Cerebellar cortex (tissue), 1 donor: ENCODE measurements at places on chromosomes 1 and 21.

DNA sequence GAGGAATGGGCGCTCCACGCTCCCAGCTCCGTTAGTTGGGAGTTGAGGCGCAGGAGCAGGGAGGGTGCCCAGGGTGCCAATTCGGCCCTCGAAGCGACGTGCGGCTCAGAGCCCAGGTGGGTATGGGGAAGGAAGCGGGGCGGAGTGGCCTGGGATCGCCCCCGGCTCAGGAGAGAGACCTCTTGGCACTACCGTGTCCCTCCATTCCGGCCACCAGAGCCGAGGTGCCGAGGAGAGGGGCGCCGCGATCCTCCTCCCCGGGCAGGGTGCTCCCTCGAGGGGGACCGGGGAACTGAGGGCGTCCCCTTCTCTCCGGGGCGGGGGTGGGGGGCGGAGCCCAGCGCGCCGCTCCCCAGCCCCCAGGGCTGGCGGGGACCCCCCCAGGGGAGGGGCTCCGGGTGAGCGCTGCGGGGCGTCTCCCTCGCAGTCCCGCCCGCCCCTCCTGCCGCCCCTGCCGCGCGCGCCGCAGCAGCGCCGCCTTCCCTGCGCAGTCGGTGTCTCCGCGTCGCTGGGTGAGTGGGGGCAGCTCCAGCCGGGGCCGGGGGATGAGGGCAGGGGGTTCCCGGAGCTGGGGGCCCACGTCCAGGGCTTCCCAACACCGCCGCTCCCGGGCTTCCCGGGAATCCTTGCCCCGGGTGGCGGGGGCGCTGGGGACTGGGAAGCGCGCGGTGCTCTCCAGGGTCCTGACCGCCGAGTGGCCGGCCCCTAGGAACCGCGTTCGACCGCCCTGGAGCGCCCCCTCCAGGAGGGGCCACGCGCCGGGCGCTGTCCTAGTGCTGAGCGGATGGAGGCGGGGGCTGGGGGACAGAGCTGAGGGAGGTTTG lies at the start of gene HPCA:
TSS of gene HPCA (plus strand) at position 488 of the 824 bp plus-strand sequence. CDS start 2,408 bp downstream, outside the sequence.
- no peak for DNase-seq

DNA sequence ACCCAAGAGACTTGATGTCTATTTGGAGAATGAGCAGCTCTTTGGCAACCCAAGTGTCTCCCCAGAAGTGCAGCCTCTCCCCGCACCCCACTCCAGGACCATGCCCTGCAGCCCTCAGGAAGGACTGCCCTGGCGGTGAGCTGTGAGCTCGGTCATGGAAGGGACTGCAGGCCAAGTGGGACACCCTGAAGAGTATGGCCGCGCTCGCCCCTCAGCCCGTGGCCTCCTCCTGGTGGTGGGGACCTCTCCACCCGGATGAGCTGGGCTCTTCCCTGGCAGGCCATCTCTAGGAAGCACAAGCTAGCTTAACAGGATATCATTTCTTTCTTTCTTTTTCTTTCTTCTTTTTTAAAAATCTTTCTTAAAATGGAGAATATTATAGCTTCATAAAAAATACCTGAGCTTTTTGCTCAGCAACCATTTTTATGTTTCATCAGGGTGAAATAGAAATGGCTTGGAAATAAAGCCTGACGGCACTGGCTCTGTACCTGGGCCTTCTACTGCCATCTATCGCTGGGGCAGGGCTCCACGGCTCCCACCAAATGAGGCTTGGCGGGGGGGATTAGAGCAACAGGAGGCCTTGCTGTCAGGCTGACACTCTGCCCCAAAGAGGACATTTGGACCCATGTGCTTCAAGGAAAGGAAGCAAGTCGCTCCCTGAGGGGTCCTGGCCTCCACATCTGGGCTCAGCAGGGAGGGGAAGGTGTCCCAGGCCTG lies 296.2 kb upstream of the VAMP3 start:
- DNase-seq = peak; percentile 53

- peak; percentile 33 for DNase-seq
Measured at GRCh38 chr1:24743404-24744211, 1.6 kb upstream of the CLIC4 start.

- no peak for DNase-seq
Measured at GRCh38 chr1:205266611-205267305, 39.0 kb downstream of the TMCC2 start.

DNA sequence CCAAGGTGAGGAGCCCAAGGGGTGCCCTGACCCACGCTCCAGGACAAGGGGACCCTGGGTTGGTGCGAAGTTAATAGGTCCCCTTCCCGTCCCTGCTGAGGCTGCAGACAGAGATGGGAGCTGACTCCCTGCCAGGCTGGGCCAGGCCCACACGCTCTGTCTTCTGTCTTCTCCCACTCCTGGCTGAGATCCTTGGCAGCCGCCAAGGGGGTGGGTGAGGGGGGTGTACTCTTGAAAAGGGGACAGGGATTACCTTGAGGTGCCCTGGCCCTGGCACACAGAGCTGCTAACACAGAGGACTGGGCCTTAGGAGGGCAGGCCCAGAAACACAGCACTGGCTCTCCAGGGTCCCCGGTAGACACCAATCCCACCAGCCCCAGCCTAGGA lies 11.0 kb upstream of the CTRC start:
- DNase-seq = no peak

DNA sequence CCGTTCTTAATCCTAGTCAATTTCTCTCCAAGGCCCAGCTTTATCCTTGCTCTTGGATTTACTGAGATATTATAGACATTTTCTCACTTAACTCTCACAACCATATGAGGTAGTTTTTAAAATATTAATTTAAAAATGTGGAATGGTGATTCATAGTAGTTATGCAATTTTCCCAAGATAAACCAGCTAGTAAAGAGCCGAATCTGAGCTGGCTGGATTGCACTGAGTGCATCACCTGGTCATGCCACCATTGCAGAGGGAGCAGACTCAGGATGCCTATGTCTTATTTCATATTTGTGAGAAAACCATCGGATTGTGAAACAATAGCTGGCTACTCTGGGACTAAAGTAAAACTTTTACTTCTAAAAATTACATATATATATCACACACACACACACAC lies 494.0 kb downstream of the KCNT2 start:
- DNase-seq = no peak

GRCh38 chr1:213119794-213120193 lies 68.8 kb downstream of the RPS6KC1 start:
- no peak for DNase-seq

- DNase-seq = no peak
Measured at GRCh38 chr1:245462161-245462560, 307.4 kb downstream of the KIF26B start.

- DNase-seq = peak; percentile 52
Measured at GRCh38 chr1:110617116-110617515, 11.0 kb upstream of the KCNA2 start.

DNA sequence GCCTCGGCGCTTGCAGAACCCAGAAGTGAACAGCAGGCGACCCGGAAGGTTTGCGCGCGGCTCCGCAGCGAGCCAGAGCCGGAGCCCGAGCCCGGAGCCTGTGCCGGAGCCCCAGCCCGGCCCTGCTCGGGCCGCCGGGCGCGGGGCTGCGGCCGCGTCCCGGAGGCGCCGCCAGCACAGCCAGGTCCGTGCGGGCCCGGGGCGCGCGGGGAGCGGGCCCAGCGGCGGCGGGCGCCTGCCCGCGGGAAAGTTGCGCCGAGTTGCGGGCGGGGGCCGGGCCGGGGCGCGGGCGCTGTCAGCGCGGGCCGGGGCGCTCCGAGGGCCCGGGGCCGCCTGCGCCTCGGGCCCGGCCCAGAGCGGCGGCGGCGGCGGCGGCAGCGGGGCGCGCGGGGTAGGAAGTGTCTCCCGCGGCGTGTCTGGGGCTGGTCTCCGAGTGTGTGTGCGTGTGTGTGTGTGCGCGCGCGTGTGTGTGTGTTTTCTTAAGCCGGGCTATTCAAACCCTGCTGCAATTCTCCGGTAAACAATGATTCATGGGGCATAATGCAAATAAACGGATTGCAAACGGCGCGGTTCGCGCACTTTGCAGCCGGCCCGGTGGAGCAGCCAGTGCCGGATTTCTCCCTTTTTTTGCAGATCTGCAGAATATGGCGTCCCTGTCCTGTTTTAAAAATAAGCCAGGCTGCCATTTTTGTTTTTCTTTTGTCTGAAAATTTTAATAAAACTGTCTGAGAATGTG lies at the start of gene ZNF362:
TSS of gene ZNF362 (plus strand) at position 22 of the 736 bp plus-strand sequence. CDS start 14,083 bp downstream, outside the sequence.
- peak; percentile 49 for DNase-seq

- peak; percentile 26 for DNase-seq
Measured at GRCh38 chr1:70528590-70529333, 117.7 kb downstream of the CTH start.

GRCh38 chr21:16587141-16587581 lies 857.4 kb downstream of the USP25 start:
- peak; percentile 97 for DNase-seq

GRCh38 chr1:194917769-194918168 lies 1690.5 kb downstream of the KCNT2 start:
- DNase-seq = no peak

- no peak for DNase-seq
Measured at GRCh38 chr1:53825306-53825705, 12.8 kb downstream of the NDC1 start.

- peak; percentile 19 for DNase-seq
Measured at GRCh38 chr21:38806153-38806941, 618 bp downstream of the ETS2 start.

- no peak for DNase-seq
Measured at GRCh38 chr1:20589331-20590278, 708 bp downstream of the CDA start.

GRCh38 chr21:35932232-35932911 lies 128.0 kb downstream of the SETD4 start:
- peak; percentile 5 for DNase-seq

- peak; percentile 30 for DNase-seq
Measured at GRCh38 chr1:12014141-12014991, 4.9 kb upstream of the MIIP start.

DNA sequence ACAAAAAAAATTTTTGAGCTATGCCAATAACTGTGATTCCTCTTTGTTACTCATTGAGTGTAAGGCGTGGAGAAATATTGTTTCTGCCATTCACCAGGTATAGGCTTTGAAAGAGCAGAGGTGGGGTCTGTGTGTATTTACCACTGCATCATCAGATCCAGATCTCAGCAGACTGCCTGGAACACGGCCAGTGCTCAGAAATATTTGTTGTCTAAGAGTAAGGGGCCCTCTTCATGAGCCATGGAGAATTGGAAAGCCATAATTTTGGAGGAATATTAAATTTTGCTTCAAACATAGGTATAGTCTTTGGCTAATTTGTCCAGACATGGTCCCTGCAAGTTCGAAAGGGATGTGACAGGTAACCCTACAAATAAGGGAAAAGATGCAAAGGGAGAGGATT lies 231.3 kb upstream of the IRF2BP2 start:
- no peak for DNase-seq

GRCh38 chr1:93779540-93780165 lies 98.0 kb upstream of the BCAR3 start:
- no peak for DNase-seq

DNA sequence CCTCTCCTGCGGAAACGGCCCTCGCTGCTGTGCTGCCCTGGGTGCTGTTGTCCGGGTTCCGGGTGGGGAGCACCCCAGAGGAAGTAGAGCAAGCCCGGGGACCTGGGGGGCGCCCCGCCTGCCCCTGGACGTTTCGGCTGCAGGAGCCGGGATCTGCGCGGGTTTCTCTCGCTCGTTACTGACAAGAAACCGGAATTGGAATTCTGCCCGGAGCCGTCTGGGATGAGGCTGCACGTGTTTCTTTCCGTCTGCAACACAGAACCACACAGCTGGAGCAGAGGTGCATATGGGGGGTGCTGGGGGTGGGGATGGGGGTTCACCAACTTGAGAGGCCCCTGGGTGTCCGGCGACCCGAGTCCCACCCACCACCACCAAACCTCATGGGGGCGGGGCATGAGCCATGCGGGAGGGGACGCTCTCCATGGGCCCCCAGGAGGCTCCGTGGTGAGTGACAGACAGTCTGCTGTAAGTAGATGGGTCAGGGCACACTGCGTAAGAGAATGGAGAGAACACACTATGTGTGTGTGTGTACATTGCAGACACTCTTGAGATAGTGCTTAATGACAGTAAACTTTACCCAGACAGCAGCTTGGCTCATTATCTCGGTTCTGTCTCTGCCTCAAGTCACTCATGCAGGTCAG lies 261.4 kb upstream of the C1orf174 start:
- no peak for DNase-seq

DNA sequence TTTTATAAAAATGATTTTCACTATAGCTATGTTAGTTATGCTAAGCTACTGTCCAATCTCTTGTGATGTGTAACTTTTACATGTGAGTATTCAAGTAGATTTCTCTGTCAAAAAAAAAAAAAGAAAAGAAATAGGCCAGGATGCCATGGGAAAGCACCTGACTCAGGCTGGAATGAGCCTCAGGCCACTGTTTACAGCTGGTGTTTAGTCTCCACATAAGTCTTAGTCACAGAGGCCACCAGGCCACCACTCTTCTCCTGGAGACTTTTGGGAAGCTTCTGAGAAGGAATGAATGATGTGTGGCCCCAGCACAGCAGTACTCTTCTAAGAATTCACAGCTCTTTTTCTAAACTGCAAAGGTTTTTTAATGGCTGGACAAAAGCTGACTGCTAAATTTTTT lies 48.9 kb downstream of the CHML start:
- no peak for DNase-seq

DNA sequence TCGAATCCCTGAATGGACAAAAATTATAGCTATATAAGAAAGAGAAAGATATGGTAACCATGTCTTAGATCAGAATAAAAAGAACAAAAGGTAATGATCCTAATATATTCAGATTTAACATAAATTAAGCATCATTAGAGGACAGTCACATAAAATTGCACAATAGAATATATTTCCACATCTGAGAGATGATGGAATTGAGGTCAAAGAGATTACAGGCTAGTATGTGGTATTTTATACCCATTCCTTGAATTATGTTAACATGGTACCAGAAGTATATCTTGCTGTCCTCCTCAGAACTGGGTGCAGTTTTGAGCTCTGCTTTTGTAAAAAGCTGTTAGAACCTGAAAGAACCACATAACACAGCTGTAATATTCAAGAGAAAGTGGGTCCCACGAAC lies 245.6 kb upstream of the HOOK1 start:
- DNase-seq = no peak

GRCh38 chr1:201562659-201563405 lies 23.9 kb downstream of the NAV1 start:
- no peak for DNase-seq

GRCh38 chr1:238982736-238983135 lies 403.6 kb upstream of the CHRM3 start:
- DNase-seq = no peak

DNA sequence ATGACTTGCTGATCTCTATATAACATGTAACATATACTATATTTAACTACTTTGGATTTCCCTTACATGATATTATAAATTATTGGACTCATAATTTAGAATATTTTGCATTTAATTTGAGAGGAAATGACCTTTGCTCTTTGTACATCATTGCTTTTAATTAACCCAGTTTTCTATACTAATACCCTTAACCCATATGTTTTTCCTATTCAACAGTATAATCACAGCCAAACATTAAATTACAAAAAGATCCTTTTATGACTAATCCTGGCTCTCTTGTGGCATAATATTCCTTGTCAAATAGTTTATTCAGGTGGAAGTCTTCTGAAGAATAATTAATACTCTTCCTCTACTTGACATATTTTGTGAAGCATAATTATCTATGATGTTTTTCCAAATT lies 56.0 kb upstream of the GPR52 start:
- no peak for DNase-seq

DNA sequence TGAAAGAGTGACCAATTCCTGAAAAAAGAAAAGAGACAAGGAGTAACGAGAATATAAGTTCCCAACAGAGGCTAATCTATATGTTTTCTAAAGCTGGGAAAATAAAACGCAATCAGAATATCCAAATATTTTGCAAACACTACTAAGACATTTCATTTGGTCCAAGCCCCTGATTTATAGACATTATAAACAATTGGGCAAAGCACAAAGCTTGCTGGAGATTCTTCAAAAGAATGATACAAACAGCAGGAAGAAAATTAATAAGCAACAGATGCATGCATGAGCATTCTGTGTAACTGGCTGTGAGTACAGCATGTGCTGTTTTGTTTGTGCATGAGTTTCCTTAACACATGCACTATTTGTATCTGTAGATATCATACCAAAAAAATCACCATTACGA lies 552.9 kb downstream of the LTN1 start:
- no peak for DNase-seq
